ENCODE measurements at places on chromosomes 3 and 15.

DNA sequence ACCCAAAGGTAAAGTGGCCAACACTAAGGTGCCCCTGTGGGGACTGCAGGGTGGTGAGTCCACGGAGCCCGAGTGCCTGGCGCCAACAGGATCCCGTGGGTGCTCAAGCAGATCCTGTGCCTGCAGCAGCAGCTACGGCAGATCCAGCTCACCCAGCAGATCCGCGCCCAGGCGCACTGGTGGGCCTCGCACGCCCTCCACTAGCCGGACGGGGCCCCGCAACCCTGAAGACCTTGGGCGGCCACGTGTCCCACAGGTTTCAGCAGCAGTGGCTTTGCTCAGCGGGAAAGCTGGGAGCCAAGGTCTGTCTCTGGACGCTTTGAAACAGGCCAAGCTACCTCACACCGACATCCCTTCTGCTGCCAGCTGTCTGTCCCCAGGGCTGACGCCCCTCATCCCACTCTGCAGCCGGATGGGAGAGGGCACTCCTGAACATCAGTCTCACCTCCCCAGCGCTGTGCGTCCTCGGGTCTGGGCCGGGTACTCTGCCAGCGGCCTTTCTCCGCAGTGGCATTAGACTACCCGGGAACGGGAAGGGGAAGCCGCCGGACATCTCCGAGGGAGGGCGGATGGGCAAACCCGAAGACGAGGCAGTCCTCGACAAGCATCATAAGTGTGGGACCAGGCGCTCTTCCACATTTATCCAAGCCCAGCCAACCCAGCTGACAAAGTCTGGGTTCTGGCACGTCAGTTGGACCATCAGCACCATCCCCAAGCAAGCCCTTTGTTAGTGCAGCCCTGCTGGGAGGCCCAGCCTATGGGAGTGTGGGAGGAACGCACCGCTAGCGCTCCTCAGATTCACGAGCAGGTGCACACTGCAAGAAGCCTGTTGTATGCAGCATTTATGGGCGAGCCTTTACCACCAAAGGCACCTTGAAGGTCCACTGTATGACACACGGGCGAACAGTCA is 212.6 kb upstream of the UBE2E2 start:
- DNase-seq: no peak

DNA sequence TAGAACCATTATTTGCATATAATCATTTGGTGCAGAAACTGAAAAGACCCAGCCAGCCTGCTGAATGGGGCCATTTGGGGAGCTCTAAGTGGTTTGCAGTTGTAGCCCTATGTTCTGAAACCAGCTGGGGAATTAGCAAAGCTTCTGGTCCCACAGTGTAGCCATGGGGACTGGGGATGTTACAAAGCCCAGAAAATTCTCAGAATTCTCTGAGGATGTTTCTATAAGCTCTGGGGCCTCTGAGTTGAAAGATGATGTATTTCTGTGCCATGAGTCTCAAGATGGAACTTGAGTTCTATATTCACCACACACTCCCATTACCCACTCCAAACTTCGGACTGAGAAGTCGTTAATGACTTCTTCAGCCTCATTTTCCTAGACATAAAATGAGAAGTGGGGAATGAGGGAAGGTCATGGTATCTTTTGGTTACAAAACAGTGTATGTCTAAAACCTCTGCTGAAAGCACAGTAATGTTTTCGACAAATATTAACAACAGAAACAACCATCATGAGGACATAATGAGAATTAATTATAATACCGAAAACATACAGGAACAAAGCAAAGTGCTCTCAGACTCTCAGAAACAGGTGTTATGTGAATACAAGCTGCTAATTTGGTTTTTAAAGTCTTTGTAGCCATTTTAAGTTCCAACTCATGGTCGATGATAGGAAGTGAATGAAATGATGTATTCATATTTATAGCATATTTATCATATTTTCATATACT is 89.4 kb downstream of the RFTN1 start:
- no peak for DNase-seq

DNA sequence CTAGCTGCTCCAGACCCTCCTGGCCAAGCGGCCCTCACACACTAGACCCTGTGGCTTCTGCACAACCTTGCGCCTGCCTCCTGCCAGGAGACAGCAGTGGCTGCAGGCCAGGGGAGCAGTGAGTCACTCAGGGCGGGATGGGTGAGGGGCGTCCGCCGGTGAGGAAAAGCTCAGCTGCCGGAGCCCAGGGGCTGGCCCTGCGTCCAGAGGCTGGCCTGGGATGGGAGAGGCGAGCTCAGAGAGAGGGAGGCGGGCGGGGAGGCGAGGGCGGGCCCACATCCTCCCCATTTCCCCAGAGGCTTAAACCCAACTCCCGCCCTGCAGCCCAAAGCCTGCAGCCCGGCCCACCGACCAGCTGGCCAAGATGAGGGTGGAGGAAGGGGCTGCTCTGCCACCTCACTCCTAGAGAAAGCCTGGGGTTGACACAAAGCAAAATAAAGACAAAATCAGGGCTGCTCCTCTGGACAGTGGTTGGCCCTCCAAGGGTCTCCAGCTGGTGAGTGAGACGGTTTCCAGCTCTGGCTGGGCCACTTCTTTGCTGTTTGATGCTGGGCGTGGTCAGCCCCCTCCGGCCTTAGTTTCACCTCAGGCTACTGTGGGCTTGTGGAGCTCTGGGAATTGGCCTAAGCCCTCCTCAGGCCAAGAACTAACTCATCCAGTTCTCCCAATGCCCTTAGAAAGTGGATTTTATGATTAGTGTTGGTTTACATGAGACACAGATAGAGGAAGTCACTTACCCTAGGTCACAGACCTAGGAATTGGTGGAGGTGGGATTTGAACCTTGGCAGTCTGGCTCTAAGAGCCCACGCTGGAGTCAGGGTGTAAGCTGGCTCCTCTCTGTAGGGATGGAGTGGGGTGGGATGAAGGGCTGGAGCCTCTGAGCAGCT is 50.6 kb downstream of the IQSEC1 start:
- no peak for DNase-seq

- no peak for DNase-seq
These were observed 50.4 kb upstream of the CASR start for GRCh38 chr3:122132949-122133540.

DNA sequence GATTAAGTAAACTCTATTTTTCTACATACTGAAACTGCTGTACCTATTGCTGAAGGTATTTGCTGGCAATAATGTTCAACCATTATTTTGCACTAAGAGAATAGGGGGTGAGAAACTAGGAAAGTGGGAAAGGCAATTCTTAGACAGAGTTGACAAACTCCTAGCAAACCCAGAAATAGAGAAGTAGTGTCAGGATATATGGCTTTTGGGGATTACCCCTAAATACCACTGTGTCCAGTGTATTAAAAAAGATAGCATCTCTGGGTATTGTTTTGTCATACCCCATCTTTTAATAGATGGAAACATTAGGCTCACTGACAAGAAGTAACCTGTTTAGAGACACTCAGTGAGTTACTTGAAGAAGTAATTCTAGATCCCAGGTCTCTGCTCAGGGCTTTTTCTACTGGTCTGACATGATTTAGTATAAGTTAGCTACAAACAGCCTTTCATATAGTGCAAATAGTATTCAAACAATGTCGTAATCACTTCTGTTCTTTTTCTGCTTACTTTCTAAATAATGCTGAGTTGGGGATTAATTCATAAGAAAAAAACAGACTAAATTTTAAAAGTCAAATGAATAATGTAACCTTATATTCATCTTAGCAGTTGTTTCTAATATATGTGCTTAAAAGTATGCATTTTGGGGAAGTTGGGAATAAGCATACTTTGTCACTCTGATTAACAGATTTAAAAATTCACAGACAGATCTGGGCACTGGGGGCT is 107.2 kb downstream of the IL1RAP start:
- no peak for DNase-seq

- no peak for DNase-seq
These were observed 130.9 kb downstream of the ASB7 start for GRCh38 chr15:100733101-100733842.

GRCh38 chr3:38696034-38696433 is 46.5 kb upstream of the SCN5A start:
- no peak for DNase-seq

DNA sequence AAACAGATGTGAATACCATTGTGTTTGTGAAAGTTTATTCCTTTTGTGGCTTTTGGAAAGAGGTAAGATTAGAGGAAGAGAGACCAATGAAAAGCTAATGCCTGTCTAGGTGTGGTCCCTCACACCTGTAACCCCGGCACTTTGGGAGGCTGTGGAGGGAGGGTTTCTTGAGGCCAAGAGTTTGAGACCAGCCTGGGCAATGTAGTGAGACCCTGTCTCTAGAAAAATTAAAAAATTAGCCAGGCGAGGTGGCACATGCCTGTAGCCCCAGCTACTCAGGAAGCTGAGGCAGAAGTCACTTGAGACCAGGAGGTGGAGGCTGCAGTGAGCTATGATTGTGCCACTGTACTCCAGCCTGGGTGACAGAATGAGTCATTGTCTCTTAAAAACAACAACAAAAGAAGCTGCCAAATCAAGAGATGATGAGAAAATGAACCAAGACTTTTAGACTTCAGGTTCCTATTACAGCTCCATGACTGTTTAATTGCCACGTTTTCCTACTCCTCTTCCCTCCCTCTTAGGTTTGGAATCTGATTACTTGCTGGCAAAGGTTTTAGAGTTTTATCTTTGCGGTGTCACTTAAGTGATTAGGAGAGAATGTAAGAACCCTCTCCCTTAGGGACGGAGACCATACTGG is 68.7 kb downstream of the CGNL1 start:
- DNase-seq: no peak

DNA sequence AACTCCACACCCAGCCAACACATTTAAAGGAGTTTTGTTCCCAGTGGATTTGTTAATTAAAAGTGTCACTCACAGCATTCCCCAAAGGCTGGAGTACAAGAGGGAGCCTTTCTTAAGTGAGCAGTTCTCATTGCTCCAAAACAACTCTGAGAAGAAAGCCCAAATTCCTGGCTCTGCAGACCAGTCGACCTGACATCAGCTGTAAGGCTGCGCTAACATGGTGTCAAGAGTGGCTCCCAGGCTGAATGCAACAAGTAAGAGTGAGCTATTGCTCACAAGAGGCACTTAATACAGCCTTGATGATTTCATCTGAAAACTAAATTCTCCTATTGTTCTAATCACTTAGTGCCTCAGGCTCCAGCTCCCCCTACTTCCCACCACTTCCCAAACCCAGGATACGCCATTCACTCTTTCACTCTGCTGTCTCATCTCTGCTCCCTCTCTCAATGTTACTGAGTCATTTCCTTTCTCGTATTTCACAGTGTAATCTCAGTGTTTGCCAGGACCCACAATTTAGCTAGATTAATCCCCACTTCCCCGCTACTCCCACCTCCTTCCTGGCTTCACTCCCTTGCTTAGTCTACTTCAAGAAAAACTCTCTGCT is 81.8 kb downstream of the WWTR1 start:
- DNase-seq: no peak

- DNase-seq: no peak
These were observed 103.3 kb downstream of the TPRA1 start for GRCh38 chr3:127487196-127487595.

DNA sequence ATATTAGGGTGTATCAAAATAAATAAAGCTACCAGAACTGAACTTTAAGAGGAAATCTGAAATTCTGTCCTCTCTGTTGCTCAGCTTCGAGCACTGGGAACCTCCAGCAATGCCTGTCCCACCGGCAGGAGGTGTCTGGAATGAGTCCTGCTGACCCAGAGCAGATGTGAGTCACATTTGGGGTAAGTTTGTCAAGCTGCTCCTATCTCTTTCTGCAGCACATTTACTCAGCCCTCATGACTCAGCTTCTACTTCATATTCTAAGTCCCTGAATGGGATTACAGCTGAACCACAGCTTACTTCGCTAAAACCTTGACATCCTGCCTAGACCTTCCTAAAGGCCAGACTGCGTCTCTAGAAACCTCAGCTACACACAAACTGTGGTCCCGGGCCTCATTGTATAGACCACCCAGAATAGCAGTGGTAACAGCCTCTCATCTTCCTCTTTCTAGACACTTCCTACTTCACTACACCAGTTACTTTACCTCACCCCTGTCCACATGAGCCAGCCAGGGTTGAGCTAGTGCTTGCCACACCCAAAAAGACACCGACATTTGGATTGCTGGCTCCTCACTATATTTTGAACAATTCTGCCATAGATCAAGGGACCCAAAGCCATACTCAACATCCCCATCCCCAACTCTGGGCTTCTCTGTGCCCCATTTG is 109.6 kb upstream of the TMCO5A start:
- no peak for DNase-seq

DNA sequence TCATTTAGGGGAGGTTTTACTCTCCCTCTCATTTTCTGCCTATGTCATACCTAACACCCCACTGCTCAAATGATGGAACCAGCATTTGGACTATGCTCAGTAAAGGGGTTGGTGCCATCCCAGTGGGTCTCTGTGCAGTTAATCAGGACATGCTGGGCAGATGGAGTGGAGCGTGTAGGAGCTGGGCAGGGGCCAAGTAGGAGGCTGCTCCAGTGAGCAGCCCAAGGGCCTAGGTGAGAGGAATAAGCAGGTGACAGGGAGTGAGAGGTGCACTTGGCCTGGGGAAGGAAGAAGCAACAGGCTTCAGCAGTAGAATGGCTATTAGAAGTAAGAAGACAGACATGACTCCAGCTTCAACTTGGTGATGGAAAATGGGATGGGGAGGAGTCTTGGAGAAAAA is 72.2 kb downstream of the EPHB1 start:
- no peak for DNase-seq

DNA sequence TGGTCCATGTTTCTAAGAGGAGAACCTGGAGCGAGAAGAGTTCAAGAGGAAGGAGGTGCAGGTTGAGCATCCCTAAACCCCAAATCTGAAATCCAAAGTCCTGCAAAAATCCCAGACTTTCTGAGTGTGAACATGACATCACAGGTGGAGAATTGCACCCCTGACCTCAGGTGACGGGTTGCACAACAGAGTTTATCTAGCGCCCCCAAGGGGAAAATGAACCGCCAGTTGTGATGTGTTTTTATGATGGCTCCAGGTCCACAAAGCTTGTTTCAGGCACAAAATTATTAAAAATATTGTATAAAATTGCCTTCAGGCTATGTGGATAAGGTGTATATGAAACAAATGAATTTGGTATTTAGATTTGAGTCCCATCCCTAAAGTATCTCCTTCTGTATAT is 420.0 kb downstream of the GABRB3 start:
- DNase-seq: no peak

- DNase-seq: no peak
These were observed 77.8 kb downstream of the EFL1 start for GRCh38 chr15:82184776-82185175.

DNA sequence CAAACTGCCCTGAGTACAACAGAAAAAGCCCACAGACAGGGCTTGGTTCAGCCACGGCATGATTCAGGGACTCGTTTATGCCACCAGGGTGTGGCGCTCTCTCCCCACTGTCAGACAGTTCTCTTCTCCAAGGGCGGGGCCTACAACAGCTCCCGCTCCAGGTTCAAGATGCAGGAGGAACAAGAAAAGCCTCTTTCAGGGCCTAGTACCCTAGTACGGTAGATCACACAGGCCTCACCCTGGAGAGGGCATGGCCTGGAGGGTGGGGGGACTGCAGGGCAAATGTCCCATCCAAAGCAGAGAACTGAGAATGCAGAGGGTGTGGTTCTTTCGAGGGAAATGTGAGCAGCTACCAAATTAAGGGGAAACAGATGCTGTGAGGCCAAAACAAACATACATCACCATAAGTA is 12.0 kb downstream of the MESD start:
- DNase-seq: no peak
